ENCODE measurements at places on chromosomes 12 and 14.

DNA sequence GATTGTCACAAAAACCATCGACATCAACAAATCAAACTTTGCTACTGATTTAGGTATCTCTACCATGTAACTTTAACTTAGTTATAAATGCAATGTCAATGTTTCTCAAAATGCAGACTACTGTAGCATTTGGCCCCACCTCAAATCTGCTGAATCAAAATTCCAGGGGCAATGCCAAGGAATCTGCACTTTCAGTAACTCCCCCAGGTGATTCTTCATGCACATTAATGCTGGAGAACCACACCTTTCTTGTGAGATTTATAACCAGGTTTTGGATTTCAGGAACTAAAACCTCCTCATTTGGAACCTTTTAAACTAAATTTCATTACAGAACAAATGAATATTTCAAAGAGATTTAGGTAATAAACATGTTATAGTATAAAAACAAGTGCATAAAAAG, 4.9 kb downstream of the ATP2B1 start:
- no peak for DNase-seq

- no peak for DNase-seq
Measured at GRCh38 chr14:88562532-88562830, 356 bp upstream of the ZC3H14 start.

GRCh38 chr12:123731596-123731995, 19.4 kb downstream of the ATP6V0A2 start:
- DNase-seq: no peak

DNA sequence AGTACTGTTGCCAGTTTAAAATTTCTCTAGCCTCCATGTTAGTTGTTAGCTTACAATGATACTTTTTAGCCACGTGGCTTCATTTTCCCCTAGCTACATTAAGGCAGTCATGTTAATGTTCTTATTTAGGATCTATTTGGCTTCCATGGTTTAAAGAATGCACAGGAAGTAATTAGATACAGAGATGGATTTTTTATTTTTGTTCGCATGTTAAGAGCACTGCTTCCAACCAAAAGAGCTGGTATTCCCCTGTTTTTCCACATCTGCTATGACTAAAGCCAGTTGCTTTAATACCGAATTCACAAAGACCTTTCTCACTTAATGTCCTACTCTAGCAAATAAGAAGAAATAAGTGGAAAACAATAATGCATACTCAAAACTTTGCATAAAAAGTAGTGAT, 45.1 kb downstream of the PRORP start:
- no peak for DNase-seq

DNA sequence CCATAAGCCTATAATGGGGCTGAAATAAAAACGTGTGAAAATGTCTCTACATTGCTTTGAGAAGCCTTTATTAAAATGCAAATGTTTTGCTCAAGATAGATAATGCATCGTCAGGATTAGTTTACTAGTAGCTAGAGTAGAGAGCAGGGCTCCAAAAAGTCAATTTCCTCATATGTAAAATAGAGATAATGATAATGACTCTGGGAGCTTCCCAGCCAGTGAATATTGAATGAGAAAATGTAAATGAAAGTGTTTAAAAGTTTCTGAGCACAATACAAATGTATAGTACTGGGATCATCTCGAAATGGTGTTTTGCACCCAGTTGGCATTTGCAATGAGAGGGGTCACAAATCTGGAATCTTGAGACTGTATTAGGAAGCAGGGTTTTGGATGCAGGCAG, 135.3 kb downstream of the OTOGL start:
- no peak for DNase-seq

- DNase-seq: no peak
Measured at GRCh38 chr14:97532052-97532451, 734.9 kb downstream of the VRK1 start.

- DNase-seq: no peak
Measured at GRCh38 chr12:43235721-43236120, 316.3 kb downstream of the ADAMTS20 start.

GRCh38 chr14:99317231-99318090, 45.5 kb upstream of the BCL11B start:
- DNase-seq: no peak

- DNase-seq: no peak
Measured at GRCh38 chr12:75437564-75437963, 43.0 kb upstream of the GLIPR1 start.

- DNase-seq: no peak
Measured at GRCh38 chr12:51721282-51721940, 127.1 kb downstream of the FIGNL2 start.

- DNase-seq: no peak
Measured at GRCh38 chr12:29309320-29309902, 71.6 kb downstream of the ERGIC2 start.

Measured in activated CD8-positive, alpha-beta memory T cell treated with anti-CD3 and anti-CD28 coated beads for 4 hours (primary cell).